ENCODE measurements at places on chromosomes 1 and 21.

DNA sequence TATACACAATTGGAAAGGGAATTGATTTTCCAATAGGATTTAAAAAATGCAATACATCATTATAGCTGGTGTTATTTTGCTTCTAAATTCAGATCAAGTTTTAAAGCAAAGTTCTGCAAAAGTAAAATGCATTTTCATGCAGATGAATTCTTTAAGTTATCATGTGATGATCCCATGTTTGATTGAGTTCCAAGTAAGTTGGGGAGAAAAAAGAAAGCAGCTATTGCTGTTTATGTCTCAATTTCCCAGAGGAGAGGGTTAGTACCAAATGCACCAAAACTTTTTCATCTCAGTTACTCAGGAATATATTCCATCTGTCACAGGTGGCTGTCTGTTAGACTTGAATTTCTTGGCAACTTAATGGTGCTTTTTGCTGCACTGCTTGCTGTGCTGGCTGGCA, 29.7 kb downstream of the HSPA13 start:
- no peak for DNase-seq

DNA sequence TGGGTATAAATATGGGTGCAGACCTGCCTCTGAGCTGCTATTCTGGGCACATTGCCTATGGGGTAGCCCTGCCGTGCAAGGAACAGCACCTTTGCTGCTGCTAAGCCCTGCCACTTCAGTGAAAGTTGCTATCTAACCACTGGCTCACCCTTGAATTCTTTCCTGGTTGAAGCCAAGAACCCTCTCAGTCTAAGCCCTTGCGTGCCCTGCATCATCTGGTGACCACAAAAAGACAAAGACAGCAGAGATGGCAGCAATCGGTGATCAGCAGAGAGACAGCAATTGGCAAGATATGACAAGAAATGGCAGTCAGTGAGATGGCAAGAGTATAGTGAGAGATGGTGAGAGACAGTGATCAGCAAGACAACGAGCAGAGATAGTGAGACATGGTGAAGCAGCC, 418.3 kb downstream of the MATN1 start:
- no peak for DNase-seq

GRCh38 chr1:115609021-115609420, 32.7 kb upstream of the VANGL1 start:
- no peak for DNase-seq

- DNase-seq = no peak
Observed at GRCh38 chr1:19353596-19353995, 41.5 kb downstream of the SLC66A1 start.

- no peak for DNase-seq
Observed at GRCh38 chr1:47881505-47882442, 115.4 kb downstream of the TRABD2B start.

- peak; percentile 45 for DNase-seq
Observed at GRCh38 chr1:52296345-52296744, 69.7 kb downstream of the CC2D1B start.

DNA sequence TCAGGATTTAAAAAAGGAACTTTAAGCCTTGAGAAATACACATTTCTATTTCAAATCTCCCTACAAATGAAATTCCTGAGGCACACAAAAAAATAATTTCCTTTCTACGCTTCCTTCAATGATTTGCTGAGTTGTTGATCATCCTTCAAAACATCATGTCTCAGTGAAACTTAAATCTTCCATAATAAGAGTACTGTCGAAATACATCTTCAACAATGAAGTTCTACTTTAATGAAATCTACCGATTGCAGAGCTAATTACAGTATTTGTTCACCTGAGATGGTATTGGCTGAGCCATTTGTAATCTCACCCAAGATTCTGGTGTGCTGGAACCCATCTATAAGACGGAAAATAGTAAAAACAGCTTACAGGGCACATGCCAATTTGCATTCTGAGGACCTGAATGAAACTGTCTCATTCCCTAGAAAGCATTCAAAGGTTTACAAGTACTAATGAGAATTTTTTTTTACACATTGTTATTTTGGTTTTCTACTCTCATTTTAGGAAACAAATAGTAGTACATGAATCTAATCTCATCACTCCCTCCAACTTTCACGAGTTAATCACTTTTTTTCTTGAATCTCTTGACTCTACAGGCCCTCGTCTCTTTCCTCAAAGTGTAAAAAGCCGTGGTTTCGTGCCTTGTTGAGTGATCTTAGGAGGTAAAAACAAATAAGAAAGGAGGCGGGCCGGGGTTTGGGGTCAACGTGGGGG, 1.1 kb downstream of the CHML start:
- DNase-seq = peak; percentile 10

GRCh38 chr1:26049531-26050247, 3.8 kb upstream of the SLC30A2 start:
- DNase-seq = no peak

- no peak for DNase-seq
Observed at GRCh38 chr1:9289711-9290485, 2.8 kb upstream of the SPSB1 start.

DNA sequence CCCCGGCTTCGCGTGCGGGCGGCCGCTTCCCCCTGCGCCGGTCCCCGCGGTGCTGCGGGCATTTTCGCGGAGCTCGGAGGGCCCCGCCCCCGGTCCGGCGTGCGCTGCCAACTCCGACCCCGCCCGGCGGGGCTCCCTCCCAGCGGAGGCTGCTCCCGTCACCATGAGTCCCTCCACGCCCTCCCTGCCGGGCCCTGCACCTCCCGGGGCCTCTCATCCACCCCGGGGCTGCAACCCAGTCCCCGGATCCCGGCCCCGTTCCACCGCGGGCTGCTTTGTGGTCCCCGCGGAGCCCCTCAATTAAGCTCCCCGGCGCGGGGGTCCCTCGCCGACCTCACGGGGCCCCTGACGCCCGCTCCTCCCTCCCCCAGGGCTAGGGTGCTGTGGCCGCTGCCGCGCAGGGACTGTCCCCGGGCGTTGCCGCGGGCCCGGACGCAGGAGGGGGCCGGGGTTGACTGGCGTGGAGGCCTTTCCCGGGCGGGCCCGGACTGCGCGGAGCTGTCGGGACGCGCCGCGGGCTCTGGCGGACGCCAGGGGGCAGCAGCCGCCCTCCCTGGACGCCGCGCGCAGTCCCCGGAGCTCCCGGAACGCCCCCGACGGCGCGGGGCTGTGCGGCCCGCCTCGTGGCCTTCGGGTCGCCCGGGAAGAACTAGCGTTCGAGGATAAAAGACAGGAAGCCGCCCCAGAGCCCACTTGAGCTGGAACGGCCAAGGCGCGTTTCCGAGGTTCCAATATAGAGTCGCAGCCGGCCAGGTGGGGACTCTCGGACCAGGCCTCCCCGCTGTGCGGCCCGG, 159.2 kb downstream of the RUNX1 start:
- DNase-seq = peak; percentile 69

- DNase-seq = no peak
Observed at GRCh38 chr1:14952626-14953314, 200.8 kb upstream of the TMEM51 start.

DNA sequence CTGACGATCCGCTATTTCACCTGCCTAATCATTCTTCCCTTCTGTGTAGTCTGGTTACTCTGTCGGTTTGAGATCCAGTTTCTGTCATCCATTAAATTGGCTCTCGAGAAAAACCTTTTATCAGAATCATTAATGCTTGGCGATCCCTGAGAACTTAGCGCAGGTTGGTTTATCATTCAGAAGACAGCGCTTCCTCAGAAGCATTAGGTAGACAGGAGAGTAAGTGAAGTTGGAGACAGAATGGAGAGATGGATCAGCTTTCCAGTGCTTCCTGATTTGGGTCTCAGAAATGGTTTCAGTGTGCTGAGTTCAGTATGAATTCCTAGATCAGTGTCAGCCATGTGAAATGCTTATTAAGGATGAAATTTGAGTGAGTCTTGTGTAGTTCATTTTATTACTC, 1.3 kb downstream of the USP1 start:
- DNase-seq = no peak

DNA sequence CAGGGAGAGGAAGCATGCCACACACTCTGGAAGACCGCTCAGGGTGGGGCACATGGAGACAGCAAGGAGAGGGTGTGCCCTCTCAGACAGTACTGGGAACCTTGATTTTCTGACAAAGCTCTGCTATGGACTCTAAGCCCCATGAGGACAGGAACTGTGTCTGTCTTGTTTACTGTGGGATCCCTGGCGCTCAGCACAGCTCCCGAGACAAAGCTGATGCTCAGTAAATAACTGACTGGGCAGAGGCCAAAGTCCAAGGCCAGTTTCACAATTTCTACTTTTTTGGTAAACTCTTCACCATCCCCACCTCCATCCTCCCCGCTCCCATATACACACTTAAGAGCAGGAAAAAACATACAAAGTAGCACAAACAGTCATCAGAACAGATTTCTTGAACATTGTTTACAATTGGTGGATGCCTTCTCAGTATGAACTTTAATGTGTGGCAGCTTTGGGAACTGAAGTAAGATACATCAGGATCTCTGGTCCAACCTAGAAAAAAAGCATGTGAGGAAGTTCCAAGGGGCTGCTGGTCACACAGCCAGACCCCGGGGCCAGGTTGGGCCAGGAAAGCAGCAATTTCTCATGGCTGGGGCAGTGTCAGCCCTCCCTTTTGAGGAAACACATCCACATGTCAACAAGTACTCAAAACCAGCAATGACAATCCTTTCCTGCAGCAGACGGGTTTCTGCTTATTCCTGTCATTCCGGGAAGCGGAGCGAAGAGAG, 5.6 kb upstream of the AHCYL1 start:
- DNase-seq = no peak

DNA sequence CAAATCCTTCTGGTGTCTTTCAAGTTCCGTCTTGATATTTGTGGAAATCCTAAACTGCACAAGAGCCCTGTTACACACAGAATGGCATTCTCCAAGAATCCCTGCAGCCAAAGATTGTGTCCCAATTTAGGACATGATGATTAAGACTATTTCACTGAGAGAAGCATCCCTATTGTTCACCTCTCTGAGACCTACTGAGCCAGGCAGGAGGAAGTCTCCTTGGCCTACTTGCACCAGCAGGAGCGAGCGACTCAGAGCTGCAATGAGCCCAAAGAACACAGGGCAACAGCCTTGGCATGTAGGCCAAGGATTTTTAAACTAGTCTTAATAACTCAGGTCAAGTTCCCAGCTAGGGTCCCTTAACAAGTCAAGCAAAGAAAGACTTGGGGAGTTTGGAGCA, 79.4 kb upstream of the RUNX1 start:
- DNase-seq = no peak

- no peak for DNase-seq
Observed at GRCh38 chr1:151989211-151989862, 4.3 kb downstream of the S100A10 start.

DNA sequence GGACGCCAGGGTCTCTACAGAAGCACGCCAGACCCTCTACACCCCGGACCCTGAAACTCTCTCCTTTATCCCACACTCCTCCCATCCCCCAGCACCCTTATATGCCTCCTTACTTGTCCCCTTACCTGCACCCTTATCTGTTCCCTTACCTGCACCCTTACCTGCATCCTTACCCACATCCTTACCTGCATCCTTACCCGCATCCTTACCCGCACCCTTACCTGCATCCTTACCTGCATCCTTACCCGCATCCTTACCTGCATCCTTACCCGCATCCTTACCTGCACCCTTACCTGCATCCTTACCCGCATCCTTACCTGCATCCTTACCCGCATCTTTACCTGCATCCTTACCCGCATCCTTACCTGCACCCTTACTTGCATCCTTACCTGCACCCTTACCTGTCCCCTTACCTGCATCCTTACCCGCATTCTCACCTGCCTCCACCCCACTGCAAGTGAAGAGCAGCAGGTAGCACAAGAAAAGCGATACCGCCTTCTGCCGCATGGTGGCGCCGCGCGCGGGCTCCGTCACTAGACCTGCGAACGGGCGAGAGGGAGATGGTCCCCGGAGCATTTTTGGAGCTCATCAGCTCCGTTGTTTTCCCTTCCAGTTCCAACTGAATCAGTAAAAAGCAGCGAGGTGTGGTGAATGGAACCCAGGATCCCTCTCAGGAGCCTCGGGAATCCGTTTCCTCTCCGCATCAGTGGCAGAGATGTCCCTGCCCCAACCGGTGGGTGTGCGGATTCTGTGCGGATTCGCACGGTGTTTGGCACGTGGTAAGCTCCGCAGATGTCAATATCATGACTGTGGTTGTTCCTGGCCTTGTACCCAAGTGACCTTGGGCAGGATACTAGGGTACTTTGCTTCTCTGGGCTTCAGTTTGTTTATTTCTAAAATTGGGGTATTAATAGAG, 2.9 kb downstream of the IFI6 start:
- DNase-seq = peak; percentile 84

DNA sequence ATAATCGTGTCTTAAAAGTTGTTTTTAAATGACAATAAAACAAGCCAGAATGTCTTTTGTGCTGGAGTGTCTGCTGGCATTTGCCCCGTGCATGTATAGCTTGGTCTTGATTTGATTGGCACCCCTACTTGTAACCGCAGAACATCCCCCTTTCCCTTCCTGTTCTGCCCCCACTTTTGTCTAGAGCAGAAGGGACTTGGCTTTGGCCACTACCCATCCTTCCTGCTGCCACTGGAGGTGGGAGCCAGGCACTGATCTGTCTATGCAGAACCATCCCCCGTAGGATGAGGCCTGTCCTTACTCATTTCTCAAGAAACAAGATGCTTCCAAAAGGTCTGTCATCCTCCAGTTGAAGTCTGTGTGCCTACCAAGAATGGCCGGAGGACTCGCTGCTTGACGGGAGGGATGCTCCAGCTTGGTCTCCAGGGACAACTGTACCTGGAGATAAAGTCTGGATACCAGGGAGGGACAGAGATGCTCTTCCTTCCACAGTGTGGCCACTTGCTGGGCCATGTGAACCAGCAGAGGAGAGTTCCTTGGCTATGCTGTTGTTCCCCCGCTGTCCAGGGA, 1.1 kb upstream of the SLC27A3 start:
- DNase-seq = no peak

DNA sequence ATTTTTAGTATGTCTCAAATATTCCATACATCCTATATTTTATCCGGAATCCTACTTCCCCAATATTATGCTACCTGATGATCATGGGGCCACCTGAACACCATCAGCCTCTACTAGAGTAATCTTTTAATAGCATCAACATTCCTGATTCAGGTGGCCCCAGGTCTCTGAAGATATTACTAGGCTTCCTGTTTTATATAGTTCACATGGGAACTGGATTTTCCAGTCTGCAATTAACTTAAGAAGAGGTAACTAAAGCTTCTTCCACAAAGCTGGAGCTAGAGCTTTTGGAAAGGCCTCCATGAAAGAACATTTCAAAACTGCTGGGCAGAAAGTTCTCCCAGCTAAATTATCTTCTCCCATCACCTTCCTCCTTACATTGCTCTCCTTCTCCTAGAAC, 72.3 kb upstream of the ADAM30 start:
- DNase-seq = no peak

GRCh38 chr1:228152918-228153258, 3.2 kb downstream of the GJC2 start:
- no peak for DNase-seq

DNA sequence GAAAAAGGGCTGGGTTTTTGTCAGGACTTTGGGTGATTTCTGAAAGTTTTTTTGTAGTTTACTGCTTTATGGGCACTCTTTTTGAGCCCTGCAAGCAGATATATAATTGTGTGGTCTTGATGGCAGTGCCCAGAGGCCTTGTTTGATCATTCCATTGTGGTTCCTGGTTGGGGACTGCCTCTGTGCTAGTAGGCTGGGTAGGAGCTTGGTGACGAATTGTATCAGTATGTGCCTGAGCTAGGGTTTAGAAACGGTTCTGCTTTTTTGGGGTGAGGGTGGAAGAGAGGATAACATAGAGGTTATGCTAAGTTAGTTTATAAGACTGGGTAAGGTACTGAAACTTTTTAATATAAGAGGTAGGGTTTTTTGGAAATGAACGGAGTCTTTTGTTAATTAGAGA, 139.7 kb upstream of the ETV3 start:
- DNase-seq = no peak
